ENCODE measurements at places on chromosomes 7 and 10. TPM values are rescaled to one million over a fixed set of nuclear protein-coding genes. Genes with fewer than 3 reads are reported as not detected.

- DNase-seq: no peak
Measured at GRCh38 chr10:62095181-62096122, 173.2 kb downstream of the RTKN2 start.

The AUTS2 gene
- total RNA-seq: 12.8 TPM

GRCh38 chr10:72126184-72126871 is 38.0 kb upstream of the SPOCK2 start:
- DNase-seq: peak; percentile 36

The IPMK gene
- 9.1 TPM for total RNA-seq

DNA sequence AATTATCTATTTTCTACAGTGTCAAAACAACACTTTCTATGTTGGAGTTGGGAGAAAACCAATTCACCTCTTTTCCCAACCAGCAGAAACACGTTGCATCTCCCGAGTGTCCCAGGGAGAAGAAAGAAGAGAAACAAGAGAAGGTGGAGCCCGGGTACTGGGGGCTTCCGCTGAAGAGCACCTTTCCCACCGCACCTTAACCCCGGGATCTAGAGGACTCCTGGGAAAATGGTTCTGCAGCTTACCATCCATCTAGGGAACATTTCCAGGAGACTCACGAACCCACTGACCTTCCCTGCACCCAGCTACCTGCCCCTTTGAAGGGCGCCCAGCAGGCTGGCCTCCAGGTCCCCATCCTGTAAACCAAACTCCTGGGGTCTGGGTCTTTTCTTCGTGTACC is 346.8 kb downstream of the TCERG1L start:
- no peak for DNase-seq

DNA sequence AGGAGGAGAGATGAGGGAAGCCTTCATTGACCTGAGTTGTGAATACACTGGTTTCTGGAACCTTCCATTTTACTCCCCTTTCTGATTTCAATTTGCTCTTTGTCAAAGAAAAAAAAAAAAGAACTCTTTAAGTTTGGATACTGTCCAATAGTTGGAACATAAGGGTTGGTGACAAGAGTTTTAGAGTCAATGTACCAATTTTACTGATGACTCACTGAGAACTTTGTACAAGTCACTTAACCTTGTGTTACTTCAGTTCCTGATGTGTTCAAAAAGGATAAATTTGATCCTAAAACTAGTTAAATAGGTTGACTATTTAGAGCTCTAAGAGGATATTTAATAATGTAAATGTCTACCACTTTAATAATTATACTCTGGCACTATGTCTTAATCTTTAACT is 4.1 kb upstream of the CDK14 start:
- DNase-seq: no peak

- no peak for DNase-seq
Measured at GRCh38 chr10:31071232-31072005, 39.8 kb upstream of the ZNF438 start.

The KCNMA1 gene
- total RNA-seq: 11.4 TPM

DNA sequence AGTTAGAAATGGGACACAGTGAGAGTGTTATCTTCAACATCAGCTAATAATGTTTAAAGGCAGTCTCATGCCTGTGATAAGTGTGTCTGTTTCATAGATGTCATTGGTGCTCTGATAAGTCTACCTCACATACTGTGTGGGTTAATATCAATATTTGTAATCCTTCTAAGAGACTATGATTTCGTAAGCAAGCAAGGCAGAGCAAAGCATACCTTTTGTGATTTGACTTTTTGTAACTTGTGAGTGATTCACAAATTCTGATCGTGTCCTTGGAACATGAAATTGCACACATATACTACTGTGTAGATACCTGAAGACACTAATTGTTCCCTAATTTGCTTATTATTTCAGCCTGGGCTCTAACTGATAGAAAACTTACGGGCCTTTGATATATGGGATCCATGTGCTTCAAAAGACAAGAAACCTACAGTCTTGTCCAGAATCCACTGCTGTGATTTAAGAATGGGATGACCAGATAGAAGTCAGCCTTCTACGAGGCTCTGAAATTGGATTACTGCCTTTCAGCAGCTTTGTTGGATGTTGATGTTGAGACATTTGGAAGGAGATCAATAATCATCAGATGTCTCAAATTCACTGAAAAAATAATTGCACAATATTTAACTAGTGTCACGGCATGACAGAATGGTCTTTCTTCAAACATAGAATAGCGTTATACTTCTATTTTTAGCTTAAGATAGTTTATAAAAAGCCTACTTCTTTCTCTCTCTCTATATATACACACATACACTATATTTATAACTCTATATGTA is 63.2 kb upstream of the KLF6 start:
- DNase-seq: no peak

DNA sequence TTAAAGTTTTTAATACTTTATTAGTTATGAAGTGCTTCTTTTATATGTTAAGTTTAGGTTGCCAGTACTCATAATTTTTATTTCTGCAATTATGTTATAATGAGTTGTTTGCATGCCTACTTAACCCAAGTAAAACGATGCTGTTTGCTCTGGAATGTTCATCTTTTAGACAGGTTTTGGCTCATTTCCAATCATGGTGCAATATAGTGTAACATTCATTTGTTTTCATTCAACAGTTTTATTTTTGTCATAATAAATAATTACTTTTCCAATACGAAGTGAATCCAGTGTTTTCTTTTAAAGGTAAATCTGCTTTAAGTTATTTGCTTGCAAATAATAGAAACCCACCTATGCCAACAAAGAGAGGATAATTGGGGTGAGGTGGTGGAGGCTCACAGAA is 22.1 kb downstream of the ARL5B start:
- no peak for DNase-seq

- DNase-seq: no peak
Measured at GRCh38 chr10:102435133-102435497, 2.7 kb upstream of the CUEDC2 start.

DNA sequence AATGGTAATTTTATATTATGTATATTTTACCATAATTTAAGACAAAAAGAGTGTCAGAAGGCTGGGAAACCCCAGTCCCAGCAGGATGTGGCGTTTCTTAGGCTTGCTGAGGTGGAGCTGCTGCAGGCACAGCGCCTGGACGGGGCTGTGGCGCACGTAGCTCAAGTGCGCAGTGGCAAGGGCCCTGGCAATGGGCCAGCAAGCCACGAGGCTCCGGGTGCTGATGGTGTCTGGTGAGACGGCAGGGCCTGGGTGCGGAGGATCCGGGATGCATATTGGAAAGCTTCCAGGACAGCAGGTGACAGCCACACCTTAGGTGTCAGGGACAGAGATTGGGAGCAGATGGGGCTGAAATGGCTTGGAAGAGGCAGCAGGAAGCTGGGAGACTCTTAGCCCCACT is 37.2 kb downstream of the CLEC2L start:
- DNase-seq: no peak

DNA sequence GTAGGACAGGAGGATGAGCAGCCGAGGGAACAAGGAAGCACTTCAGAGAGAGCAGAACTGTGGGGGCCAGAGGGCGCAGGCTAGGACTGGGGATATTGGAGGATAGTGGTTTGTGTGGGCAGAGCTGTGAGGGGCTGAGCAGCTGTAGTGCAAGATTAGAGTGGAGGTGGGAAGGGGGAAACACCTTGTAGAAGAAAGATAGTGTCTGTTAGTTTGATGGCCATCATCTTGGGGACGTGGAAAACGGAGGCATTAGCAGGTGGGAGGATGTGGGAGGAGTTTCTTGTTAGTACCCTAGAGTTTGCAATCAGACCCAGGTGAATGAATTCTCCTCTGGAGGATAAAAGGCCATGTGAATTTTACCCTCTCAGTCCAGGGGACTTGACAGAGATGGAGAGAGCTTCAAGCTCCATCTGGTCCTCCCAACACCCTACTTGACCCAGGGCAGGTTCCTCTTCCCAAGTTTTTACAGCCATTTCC is 34.0 kb downstream of the PRSS2 start:
- DNase-seq: no peak

All from glomerular endothelial cell (primary cell).